ENCODE measurements at places on chromosomes 4 and X.

DNA sequence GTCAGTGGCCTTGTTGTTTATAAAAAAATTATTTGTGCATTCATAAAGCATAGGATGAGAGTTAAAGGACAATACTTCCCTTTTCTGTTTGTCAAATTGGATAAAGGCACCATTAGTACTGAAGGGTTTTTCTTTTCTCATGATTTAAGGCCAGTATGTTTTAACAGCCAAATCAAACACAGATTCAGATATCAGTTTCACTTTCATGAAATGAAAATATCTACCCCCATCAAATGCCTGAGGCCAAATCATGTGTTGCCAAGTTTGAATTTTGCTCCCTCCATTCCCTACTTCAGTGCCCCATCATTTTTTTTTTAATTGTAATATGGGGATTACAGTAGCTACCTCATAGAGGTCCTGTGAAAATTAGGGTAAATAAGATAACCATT is 745.9 kb downstream of the RPA4 start:
- no peak for DNase-seq

DNA sequence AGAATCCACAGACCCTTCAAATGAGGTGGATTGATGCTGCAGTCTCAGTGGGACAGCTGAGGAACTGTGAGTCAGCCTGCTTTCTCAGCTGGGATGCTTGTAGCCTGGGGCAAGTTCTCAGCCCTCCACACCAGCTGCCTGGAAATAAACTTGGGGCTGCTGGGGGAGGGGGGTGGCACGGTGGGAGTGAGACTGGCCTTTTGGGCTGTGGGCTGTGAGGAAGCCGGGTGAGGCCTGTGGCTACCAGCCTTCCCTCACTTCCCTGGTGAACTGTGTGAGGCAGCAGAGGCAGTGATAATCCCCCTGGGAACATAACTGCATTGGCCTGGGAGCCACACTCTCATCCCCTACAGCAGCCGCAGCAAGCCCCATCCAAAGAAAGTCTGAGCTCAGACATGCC is 114.5 kb upstream of the GUCY1A1 start:
- peak; percentile 89 for DNase-seq

DNA sequence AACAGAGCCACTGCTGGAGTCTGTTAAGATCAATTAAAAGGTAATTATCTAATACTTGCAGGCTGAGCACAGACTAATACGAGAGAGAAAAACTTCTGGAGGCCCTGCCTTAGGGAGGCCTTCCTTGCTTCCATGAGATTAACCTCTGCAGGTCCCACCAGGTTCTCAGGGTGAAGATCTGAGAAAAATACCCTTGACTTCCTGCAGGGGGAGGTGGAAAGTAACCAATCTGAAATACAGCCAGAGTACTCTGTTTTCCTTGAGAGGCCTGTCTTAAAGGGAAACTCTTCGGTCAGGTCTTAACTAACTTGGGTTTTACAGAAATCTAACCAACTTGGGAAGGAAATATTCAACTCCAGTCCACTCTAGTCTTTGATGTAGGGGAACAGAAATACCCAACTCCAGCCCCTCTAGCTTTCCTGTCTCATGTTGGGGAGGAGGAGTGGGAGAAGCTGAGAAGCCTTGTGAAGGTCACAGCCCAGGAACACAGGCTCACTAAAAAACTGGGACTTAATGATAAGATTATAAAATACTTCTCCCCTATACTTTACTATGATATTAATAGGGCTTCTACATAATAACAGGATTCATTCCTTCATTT is 77.1 kb downstream of the TBCK start:
- DNase-seq, result peak; percentile 49

DNA sequence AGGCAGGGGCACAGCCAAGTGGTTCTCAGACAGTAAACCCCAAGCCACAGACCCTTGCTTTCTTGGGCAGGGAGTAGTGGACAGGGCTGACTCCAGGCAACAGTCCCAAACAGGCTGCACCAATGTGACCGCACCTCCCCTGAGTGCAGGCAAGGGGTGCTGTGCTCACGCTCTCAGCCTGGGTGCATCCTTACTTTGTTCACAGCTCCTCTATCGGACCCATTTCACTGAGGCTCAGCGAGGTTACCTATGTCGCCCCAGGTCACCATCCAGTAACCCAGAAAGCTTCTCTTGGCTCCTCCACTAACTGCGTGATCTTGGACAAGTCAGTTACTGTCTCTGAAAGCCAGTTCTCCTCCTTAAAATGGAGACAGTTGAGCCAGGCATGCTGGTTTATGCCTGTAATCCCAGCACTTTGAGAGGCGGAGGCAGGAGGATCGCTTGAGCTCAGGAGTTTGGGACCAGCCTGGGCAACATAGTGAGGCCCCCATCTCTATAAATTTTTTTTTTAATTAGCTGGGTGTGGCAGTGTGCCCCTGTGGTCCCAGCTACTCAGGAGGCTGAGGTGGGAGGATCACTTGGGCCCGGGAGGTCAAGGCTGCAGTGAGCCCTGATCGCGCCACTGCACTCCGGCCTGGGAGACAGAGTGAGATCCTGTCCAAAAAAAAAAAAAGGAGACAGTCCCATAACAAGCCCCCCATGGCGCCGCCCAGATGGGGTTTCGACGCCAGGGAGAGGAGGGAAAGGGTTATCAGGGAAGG is 823 bp upstream of the MAN2B2 start:
- no peak for DNase-seq

DNA sequence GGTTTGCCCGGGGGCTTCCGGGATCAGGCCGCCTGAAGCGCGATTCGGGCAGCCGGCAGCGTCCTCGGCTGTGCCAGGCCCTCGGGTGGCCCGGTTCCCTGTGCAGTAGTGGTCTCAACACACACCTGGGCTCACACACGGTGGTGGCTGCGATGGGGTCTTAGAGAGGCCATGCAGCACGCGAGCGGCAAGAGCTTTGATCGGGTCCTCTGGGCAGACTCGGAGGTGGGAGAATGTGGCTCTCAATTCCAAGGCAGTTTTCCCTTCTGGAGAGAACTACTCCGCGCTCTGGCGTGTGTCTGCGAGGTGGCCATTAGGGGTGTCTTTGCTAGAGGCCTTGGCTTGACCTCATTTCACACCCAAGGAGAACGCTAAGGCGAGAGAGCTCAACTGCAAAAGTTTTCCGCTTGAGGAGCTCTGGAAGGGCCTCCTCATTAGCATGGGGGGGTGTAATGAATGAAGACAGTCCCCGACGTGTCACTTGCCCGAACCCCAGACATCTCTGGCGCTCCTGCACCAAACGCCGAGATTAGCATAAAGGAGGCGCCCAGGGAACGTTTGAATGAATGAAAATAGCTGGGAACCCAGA is 771 bp upstream of the RBPJ start:
- no peak for DNase-seq

DNA sequence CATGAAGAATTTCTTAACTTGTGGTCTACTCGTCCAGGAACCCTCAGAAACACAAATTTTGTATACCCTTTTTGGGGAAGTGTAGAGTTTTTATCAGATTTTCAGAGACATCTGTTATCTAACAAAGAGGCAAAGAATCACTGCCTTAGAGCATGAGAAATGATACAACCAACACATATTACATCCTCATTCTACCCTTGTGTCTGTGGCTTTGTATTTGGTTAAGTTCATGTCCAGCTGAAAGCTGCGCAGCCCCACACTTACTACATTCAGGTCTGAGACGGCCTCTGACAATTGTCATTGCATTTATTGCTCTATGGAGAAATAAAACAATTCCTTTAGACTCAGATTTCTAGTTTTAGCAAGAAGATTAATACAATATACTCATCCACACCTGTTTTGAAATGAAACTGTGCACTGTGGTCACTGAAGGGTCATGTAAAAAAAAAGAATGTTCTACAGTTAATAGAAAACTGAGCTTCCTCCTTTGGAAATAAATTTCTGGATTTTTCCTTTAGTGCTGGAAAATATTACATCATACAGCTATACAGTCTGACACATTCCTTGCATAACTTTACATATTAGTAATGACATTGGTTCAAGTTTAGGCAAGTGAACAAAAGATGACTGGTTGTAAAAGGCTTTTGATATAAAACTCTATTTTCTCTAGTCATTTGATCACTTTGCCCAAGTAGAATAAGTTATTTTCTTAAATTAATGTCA is 39.8 kb downstream of the GLRB start:
- DNase-seq, result peak; percentile 73

DNA sequence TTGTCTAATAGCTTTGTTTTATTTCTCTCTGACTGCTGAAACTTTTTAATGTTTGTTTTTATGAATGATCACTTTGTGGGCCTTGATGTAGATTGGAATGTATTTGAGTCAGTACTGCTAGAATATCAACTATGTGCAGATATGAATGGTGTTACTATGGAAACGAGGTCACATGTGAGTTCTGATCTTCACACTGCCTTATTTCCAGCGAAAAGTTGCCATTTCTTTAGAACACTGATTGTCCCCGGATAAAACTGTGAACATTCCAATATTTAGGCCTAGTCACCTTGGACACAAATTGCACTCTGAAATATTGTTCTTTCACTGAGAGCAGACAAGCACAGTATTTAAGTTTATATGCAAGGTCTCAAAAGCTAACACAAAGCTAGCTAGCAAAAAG is 27.2 kb upstream of the MAGED1 start:
- DNase-seq, result peak; percentile 14

All from astrocyte of the spinal cord (primary cell).